ENCODE measurements at places on chromosomes 4 and X.

DNA sequence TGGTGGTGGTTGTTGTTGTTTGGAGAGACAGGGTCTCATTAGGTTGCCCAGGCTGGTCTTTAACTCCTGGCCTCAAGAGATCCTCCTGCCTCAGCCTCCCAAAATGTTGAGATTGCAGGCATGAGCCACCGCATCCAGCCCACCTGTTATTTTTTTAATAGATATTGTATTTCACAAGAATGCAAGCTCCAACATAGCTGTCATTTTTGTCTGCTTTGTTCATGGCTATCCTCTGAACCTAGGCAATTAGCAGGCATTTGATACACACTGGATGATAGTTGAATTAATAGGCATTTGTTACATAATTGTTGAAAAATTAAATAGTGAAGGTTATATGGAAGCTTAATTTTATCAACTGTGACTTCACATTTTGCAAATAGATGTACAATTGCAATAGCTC is 64.7 kb downstream of the BANK1 start:
- no peak for DNase-seq

GRCh38 chr4:104693601-104694201 is 199.0 kb upstream of the CXXC4 start:
- DNase-seq: no peak

GRCh38 chrX:16730450-16730849 is 11.0 kb downstream of the SYAP1 start:
- DNase-seq: no peak

- no peak for DNase-seq
Observed at GRCh38 chr4:37586194-37586593, 100.0 kb downstream of the RELL1 start.

GRCh38 chr4:5636766-5637670 is 71.3 kb downstream of the EVC2 start:
- DNase-seq: no peak

DNA sequence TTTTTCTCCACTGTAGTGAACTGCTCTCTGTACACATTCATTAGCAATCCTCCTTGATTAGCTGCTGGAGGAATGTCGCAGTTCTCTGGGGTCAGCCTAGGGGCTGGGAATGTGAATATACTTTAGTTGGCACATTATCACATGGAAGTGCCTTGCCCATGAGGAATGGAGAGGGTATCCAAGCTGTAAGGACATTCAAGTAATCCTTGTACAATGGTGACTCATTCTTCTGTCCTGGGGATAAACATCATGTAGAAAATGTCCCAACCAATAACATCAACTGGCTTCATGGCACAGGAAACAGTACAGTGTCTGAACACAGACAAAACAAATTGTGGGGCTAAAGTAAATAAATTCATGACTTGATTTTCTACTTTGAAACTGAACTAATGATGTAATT is 147.1 kb downstream of the GLRA2 start:
- DNase-seq: no peak

DNA sequence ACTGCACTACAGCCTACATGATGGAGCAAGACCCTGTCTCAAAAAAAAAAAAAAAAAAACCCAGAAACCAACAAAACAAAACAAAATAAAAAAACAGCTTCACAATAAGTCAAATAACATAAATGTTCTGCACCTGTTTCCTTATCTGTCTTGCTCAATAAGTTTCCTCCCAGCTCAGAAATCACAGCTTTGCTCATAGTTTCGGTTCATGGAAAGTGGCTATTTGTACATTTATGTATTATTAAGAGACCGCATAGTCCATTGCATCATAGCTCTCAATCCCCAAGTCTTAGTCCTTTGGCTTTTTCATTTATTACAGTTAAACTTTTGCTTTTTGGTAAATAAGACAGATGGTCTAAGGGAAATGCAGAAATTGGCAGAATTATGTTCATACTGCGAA is 24.4 kb upstream of the CFAP299 start:
- no peak for DNase-seq

DNA sequence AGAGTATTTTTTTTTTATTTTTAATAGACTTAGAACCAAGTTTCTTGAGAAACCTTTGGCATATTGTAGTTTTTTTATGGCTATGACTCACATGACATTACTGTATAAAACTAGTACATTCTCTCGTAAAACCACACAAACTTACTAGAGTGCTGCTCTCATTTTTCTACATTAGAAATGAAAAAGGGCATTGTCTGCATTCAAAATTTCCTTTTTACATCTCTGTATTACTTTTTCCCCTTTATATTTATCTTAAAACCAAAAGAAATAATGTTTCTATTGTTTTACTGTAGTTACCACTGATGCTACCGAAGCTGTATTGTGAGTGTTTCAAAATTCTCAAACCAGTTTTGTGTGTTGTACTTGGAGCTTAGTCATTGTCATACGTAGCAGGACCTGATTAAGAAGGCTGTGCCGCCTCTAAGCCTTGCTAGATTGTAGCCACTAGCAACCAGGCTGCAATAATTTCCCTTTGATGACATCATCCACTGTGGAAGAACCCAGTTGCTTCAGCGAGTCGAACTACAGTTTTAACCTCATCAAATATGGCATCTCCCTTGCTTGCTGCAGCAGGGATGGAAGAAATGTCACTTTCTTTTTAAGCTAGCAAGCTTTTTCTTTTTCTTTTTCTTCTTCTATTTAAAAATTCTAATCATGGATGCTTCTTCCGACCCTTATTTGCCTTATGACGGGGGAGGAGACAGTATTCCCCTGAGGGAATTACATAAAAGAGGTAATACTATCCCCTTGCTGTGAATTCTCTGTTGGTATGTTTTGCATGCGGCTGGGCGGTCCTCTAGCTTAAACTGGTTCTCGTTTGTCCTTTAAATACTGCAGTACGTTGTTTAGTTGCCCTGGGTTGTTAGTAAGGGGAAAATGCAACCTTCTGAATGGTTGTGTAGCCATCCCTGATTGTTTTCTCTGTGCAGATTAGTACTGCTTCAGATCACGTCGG is 39.6 kb downstream of the CLCN3 start:
- DNase-seq: peak; percentile 48

DNA sequence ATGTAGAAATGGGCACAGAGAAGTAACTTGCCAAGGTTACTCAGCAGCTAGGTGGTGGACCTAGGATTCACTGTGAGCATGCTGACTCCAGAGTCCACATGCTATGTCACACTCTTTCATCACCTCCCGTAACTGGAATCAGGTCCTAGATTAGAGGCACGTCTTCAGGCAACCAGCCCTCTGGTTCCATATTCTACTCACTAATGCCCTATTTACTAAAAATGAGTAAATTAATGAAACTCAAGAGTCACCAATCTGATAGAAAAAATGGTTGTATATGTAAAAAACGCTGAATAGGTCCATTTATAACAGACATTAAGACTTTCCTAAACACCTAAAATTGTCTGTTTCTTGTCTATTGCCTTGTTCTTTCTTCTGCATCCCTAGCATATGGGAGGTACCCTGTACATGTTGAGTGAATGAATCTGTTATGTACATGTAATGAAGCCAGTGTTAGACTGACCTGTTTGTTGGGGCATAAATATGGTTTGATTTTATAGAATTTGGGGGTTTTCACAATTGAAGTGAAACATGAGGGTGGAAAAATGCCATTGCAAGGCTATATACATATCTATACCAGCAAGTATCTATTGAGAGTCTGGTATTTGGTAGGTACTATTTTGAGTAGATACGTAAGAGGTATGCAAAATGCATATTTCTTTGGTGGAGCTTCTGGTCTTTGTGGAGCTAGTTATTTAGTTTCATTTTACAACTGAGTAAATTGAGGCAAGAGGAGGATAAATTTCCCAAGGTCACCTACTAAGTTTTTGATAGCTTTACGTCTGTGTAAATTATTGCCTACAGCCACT is 7.5 kb upstream of the RUFY3 start:
- no peak for DNase-seq

GRCh38 chrX:22177950-22178515 is 94.7 kb upstream of the CBLL2 start:
- DNase-seq: no peak

DNA sequence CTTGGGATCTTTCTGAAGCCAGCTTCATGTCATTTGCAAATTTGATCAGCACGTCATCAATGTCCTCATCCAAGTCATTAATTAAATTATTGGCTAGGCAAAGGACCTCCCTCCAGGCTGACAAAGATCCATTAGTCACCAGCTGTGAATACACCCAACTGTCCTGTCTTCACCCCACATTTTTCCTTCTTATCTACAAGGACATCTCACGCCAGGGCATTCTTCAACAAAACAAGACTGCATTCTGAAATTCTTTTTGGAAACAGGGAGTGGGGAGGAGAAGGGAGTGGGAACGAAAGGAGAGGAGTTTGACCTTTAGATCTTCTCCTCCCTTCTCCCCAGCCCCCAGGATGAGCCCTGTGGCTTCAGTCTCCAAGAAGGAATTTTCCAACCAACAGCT is 32.7 kb downstream of the NLGN3 start:
- DNase-seq: no peak

Measured in stimulated activated CD4-positive, alpha-beta T cell treated with anti-CD3 and anti-CD28 coated beads, Interleukin-12 subunit alpha, Interleukin-12 subunit beta, amount 100 ng/mL, for 48 hours (primary cell).